ENCODE measurements at places on chromosomes 2 and 18.

- no peak for DNase-seq
Measured at GRCh38 chr2:233121856-233122255, 61.7 kb downstream of the INPP5D start.

GRCh38 chr2:127149384-127149783, 42.4 kb upstream of the BIN1 start:
- peak; percentile 70 for DNase-seq

- DNase-seq: peak; percentile 2
Measured at GRCh38 chr2:225192869-225193268, 150.6 kb upstream of the DOCK10 start.

GRCh38 chr18:49754866-49755265, 58.5 kb downstream of the ACAA2 start:
- DNase-seq: no peak
